ENCODE measurements at places on chromosomes 16 and 17.
A peak's percentile ranks its signal among the peaks of the same experiment; 100 is the strongest.

DNA sequence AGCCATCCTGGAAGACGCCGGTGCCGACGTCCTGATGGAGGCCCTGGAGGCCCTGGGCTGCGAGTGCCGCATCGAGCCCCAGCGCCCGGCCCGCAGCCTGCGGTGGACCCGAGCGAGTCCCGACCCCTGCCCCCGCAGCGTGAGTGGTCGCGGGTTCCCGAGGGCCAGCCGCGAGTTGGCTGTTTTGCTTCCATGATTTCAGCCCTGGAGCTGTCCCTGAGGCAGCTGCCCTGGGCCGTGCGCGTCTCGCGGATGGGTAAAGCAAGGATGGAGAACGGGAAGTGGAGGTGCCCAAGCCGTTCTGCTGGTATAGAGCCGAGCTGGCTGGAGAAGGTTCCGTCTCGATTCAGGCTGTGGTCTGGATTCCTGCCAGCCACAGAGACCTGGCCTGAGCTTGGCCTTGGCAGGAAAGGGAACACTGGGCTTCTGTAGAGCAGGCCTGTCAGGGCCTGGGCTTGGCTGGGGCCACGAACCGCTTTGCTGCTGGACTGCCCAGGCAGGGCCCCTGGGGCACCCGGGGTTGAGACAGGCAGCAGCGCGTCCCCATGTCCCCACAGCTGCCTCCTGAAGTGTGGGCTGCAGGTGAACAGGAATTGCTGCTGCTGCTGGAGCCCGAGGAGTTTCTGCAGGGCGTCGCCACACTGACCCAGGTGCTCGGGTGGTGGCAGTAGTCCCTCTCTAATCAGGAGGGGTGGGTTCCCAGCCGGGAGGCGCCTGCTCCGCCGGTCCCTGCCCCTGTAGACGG lies 941 bp upstream of the MRPS34 start:
- H3K4me1 ChIP-seq = no peaks in the 10 kb centered on the region
- H3K27ac ChIP-seq = no peak overlapping the region
- no peaks in the 10 kb centered on the region for H3K27me3 ChIP-seq
- no peak for DNase-seq
- H3K36me3 ChIP-seq = peaks cover 4% of the 10 kb centered on the region

- H3K4me3 ChIP-seq = no peak overlapping the region
- H3K36me3 ChIP-seq = peaks cover 21% of the 10 kb centered on the region
- no peaks in the 10 kb centered on the region for H3K27me3 ChIP-seq
- no peak for DNase-seq
Measured at GRCh38 chr17:37144075-37144701, 195.4 kb downstream of the AATF start.

- peak overlapping the region; percentile 63 for H3K27ac ChIP-seq
- H3K4me3 ChIP-seq = no peak overlapping the region
- DNase-seq = no peak
- H3K36me3 ChIP-seq = no peaks in the 10 kb centered on the region
Measured at GRCh38 chr17:41658846-41659245, 29.8 kb upstream of the EIF1 start.

- H3K4me3 ChIP-seq = no peak overlapping the region
- no peaks in the 10 kb centered on the region for H3K4me1 ChIP-seq
- no peak for DNase-seq
- H3K27me3 ChIP-seq = no peaks in the 10 kb centered on the region
- no peaks in the 10 kb centered on the region for H3K36me3 ChIP-seq
Measured at GRCh38 chr16:16151315-16151714, 72.0 kb downstream of the ABCC6 start.

GRCh38 chr17:2094891-2095535 lies 40.1 kb downstream of the HIC1 start:
- peaks cover 34% of the 10 kb centered on the region for H3K4me1 ChIP-seq
- peak overlapping the region; percentile 91 for H3K27ac ChIP-seq
- no peak overlapping the region for H3K4me3 ChIP-seq
- no peaks in the 10 kb centered on the region for H3K27me3 ChIP-seq
- H3K36me3 ChIP-seq = peaks cover 5% of the 10 kb centered on the region
- DNase-seq = no peak

GRCh38 chr16:23668225-23668624 lies 10.5 kb upstream of the PLK1 start:
- H3K27ac ChIP-seq = no peak overlapping the region
- H3K27me3 ChIP-seq = no peaks in the 10 kb centered on the region
- H3K4me1 ChIP-seq = no peaks in the 10 kb centered on the region
- H3K4me3 ChIP-seq = no peak overlapping the region
- peaks cover 3% of the 10 kb centered on the region for H3K36me3 ChIP-seq

All from type B pancreatic cell (in vitro differentiated cells).